ENCODE measurements at places on chromosomes 16 and 17.

- DNase-seq = no peak
Measured at GRCh38 chr16:28846933-28847273, 755 bp upstream of the TUFM start.

- DNase-seq = no peak
Measured at GRCh38 chr17:35542990-35543389, 5.5 kb upstream of the SLFN12L start.

- no peak for DNase-seq
Measured at GRCh38 chr16:86929057-86929871, 350.9 kb downstream of the FOXL1 start.

GRCh38 chr16:9921997-9922396, 260.2 kb downstream of the GRIN2A start:
- DNase-seq = no peak

DNA sequence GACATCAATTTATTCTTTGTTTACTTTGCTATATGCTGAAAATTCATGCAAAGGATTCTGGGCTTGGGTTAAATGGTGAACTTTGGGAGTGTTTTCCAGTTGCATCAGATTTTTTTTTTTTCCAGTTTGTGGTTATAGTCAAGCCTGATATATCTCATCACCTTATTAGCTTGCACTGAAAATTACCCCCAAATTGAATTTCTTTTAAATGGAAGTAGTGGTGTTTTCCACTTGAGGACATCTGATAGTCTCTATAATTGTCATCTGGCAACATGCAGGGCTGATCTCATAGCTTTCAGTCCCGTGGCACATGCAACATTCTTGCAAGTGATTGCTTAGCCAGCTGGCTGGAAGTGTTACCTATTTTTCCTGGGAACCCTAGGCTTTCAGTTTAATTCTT, 4.7 kb upstream of the KRTAP3-1 start:
- no peak for DNase-seq

DNA sequence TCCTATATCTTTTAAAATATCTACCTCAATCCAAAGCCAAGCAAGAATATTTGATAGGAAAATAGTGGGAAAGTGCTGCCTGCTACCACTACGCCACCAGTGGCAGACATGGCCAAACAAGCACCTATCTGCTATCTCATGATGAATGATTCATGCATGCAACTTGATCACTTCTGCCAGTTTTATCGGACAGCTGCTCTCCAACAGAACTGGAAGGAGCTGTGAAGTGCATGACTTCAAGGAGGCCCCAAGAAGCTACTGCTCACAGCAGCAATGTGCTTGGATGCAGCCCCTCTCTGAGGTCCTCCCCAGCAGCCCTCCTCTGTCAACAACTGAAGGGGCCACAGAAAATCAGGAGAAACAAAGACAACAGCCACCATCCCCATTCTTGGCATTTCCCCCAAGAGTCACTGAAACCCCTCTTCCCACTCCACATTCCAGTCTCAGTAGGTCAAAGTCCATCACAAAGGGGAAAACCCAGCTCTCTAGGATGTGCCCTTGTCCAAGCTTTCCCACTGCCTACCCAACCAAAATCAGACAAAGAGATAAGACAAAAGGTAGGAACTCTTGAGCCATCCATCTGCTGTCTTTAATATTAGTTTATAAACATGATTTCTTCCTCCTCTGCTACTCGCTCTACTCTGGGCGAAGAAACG, 215.3 kb downstream of the C16orf78 start:
- no peak for DNase-seq

DNA sequence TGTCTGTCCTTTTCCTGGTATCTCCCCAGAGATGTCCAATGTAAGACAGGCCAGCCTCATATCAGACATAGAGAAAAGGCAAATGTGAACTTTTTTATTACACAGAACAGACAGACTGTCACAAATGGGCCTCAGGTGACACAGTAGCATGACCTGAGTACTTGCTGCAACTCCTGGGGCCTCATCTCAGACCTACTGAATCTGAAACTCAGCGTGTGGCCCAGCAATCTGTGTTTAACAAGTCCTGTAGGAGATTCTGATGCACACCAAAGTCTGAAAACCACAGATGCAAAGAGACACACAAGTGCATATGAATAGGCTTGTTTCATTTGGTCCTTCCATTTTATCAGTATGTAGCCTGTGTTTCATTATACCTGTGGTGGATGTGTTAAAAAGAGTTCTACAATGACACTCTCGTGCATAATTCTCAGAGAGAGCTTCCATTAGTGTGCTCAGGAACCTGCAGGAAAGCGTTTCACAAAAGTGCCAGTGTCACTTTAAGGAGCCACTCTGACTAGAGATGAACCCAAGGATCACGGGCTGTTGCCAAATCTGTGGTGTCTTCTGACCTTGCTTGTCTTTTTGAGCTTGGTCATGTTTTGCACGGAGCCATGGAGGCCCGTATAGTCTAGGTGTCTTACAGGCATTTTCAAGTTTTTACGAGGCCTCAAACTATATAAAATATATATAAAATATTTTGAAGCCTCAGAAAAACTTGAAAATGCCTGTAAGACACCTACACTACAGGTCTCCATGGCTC, 33.8 kb upstream of the NF1 start:
- no peak for DNase-seq

GRCh38 chr16:80189476-80190175, 351.2 kb upstream of the DYNLRB2 start:
- DNase-seq = no peak

DNA sequence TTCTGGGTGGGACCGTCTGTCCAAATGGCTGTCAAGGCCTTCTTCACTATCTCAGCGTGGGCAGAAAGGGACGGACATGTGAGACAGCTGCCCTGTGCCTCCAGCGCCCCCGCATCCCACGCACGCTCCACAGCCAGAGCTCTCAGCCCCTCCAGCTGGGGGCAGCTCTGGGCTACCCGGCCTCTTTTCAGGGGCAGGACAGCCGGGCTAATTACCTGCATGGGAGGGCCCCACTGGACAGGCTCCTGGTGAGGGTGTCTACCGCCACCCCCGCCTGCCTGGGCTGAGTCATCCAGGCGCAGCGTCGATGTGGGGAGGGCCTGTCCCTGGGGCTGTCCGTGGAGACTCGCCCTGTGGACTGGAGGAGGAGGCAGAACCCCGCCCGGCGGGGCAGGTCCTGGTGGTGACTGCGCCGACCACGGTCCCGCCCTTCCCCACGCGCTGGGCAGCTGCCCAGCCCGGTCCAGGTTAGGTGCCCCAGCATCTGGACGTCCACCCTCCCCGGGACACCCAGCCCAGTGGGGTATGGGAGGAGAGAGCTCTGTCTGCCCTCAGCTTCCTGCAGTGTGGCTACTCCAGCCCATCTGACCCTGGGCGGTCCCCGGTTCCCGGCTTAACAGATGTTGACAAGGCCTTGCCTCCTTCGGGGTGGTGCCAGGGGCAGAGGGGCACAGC, 5.9 kb upstream of the METRNL start:
- DNase-seq = no peak

DNA sequence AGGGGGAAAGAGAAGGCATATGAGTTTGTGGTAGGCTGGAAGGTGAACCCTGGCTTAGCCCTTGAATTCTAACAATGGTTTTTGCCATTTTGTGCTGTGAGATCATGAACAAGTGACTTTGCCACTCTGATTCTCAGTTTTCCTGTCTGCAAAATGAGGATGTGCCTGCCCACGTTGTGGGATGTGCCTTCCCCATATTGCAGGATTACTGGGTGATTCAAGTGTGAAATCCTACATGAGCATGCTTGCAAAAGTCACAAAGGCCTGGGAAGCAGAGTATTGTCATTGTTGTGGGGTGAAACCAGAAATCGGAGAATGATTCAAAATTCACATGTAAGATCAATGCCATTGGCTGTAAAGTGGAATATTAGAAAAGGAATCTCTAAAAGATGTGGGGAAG, 28.6 kb upstream of the TVP23A start:
- DNase-seq = no peak

DNA sequence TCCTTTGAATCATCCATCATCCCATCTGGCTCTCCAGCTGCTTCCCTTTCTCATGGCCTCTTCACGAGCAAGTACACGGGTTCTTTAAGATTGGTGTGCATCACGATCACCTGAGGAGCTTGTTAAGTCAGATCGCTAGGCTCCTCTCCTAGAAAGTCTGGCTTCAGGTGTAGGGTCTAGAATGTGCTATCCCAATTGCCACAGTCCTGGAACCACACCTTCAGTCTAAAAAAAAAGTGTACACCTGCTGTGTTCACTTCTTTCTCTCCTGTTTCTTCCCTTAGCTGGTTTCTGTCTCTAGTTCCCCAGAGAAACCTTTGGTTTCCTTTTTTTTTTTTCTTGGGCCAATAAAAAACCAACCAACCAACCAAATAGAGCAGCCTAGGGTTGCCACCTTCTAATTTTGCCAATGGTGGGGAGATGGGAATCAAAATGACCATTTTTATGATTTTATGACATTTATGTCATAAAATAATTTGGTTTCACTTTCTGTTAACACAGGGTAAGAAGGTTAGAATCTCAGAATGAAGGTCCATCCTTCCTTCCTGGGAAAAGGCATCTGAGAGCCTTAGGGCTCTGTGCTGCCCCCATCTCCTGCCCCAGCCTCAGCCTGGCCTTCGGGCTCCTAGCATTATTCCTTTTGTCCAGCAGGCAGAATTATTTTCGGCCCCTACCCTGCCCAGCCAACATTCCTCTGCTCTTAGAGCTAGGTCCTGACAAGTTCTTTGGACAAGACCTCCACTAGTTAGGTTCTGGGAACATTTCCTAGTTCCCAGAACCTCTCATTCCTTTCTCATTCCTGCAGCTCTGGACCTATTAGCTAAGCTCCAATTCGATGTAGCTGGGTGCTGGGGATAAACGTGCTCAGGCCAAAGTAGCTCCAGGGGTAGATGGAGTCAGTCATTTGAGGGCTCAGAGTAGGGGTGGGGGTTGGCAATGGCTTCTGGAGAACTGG, 1.9 kb upstream of the GGT6 start:
- DNase-seq = no peak

- no peak for DNase-seq
Measured at GRCh38 chr17:50072130-50072529, 16.2 kb downstream of the ITGA3 start.

DNA sequence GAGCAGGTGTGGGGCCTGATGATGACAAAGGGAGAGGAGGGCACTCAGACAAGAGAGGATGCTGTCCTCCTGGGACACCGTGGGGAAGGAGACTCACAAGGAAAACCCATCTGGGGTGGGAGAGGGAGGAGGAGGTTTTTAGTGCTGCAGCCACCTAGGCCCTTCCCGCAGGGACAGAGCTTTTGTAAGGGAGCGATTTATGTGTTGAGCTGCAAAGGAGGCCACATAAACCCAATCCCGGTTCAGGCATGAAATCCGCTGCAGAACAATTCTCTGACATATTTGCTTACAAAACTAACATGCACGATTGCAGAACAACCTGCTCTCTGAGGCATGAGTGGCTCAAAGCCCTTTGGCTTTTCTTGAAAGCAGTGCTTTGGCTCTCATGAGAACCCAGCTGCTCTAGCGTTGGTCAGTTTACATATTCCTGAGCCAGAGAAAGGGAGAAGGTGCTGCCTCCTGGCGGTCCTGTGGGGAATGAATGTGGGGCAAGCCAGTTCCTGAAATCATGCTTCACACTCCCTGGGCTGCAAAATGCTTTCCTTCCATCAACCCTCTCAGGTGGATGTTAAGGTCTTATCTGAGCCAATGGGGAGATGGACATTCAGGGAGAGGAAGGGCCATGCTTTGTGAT, 122.4 kb upstream of the NLRP1 start:
- peak; percentile 73 for DNase-seq

- DNase-seq = no peak
Measured at GRCh38 chr16:67533024-67533560, 4.5 kb downstream of the RIPOR1 start.

- DNase-seq = no peak
Measured at GRCh38 chr16:72837846-72838585, 209.9 kb downstream of the ZFHX3 start.

DNA sequence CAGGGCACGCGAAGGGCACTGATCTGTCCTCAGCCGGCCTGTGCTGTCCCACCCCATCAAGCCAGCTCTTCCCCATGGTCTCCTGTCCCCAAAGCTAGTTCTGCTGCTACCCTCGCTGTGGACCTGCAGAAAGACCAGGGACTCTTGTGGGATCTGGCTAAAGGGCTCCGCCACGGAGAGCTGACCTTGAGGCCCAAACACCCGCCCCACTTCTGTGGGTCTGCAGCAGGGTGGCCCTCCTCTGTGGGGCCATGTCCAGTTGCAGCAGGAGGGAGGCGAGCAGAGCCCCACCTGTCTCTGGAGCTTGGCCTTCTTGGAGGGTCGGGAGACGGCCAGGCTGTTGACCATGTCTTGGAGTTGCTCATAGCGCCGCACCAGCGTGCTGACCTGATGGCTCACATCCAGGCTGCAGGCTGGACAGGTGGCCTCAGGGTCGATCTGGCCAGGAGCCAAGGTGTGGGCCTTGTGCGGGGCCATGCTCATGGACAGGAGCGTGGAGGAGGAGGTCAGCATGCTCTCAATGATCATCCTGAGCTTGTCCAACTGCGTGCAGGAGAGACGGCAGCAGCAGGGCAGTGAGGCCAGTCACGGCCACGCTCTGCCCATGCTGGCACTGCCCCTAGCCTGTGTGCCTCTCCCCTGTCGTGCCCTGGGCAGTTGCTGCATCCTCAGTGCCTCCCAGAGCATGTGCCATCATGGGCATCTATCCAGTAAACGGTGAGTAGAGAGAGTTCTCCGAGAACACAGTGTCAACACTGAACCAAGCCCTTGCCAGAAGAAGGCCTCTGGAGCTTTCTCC, 16.6 kb downstream of the UBALD2 start:
- DNase-seq = no peak

DNA sequence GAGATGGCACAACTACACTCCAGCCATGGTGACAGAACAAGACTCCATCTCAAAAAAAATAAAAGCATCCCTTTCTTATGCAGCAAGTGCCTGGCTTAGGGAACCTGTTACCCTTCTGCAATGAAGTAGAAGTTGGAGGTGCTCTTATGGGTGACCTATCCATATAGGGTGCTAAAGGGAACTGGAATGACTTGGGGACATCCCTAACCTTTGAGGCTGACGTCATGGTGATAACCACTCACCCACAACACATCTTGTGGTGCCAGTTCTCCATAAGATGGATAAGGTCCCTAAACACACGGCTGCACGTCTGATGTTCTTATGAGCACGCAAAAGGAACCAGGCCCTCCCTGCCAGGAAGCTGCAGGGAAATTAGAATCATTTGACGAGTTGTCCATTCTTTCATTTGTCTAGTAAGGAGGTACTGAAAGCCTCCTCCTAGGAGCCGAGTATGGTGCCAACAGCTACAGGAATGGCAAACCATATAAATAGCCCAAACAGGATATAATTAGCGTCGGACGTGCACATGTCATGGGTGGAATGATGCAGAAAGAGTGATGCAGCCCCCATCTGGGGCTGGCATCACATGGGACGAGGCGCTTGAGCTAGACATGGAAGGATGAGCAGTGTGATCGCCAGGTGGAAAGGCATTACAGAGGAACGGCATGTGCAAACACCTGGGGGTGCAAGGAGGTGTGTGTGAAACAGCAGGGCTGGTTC, 52.5 kb downstream of the ARHGAP27 start:
- DNase-seq = no peak

DNA sequence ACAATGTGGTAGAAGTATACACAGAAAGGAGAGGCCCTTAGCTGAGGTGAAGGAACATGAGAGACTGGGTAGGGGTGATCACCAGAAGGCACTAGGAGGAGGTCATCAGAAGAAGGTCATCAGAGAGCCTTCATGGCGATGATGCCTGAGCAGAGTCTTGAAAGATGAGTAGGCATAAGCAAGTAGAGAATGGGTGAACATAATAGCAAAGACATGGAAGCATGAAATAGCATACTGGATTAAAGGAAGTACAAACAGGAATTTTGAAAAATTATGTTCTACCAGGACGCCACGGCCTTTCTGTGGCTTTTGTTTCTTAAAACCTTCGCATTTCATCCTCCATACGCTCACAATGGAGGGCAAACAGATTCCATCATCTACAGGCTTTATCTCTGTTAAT, 2.9 kb downstream of the IKZF3 start:
- no peak for DNase-seq

- DNase-seq = no peak
Measured at GRCh38 chr17:78965491-78965924, 14.2 kb downstream of the LGALS3BP start.
